ENCODE measurements at places on chromosomes 13 and 19. TPM values are rescaled to one million over a fixed set of nuclear protein-coding genes. Genes with fewer than 3 reads are reported as not detected.
A peak's percentile ranks its signal among the peaks of the same experiment; 100 is the strongest.

The PABPC3 gene
- 0.22 TPM for total RNA-seq

The ZNF414 gene
- total RNA-seq: 29.6 TPM

The SHC2 gene
- total RNA-seq: 24.4 TPM

The PSG6 gene
- total RNA-seq: not detected

The ATF5 gene
- 36.4 TPM for total RNA-seq

The GZMM gene
- 2.8 TPM for total RNA-seq

The ZNF296 gene
- 2.1 TPM for total RNA-seq

The PRSS57 gene
- total RNA-seq: not detected

The LILRA1 gene
- total RNA-seq: 2.2 TPM

- DNase-seq: peak; percentile 33
Observed at GRCh38 chr13:43057653-43058317, 34.4 kb downstream of the DNAJC15 start.

- DNase-seq: no peak
Observed at GRCh38 chr19:38145623-38146022, 78.4 kb downstream of the DPF1 start.

GRCh38 chr13:43046259-43046658 lies 22.9 kb downstream of the DNAJC15 start:
- DNase-seq: no peak

- DNase-seq: peak; percentile 90
Observed at GRCh38 chr19:18292810-18293641, 11.6 kb upstream of the JUND start.

GRCh38 chr13:35906636-35907035 lies 224.5 kb downstream of the DCLK1 start:
- DNase-seq: no peak

GRCh38 chr13:95411428-95412040 lies 110.3 kb upstream of the ABCC4 start:
- no peak for DNase-seq

DNA sequence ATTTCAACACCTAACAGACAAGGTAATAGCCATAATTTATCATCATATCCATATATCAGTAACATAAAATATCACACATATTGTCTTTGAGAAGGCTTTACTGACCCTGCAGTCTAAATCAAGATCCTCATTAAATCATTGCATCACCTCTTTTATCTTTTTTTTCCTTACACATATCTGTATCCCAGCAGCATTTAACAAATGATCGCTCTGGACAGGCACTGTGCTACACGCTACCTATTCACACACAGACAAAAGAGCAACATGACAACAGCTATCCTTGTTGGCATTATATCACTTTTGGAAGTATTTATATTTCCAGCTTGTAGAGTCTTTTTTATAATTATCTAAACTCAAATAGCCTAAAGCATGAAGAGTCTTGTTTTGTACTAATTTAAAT lies 73.3 kb upstream of the NBEA start:
- DNase-seq: no peak

GRCh38 chr13:77056382-77056781 lies 29.4 kb upstream of the FBXL3 start:
- no peak for DNase-seq

DNA sequence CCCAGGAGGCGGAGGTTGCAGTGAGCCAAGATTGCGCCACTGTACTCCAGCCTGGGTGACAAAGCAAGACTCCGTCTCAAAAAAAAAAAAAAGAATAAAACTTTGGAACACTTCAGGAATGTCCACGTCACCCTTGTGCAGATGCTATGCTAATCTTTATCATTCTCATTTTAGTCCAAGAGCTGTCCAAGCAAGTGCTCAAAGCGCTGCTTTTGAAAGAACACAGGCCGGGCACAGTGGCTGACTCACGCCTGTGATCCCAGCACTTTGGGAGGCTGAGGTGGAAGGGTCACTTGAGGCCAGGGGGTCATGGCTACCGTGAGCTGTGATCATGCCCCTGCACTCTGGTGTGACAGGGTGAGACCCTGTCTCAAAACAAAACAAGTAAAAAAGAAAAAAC lies 11.1 kb upstream of the UQCR11 start:
- no peak for DNase-seq

GRCh38 chr19:47020992-47021496 lies 1.4 kb downstream of the NPAS1 start:
- no peak for DNase-seq

DNA sequence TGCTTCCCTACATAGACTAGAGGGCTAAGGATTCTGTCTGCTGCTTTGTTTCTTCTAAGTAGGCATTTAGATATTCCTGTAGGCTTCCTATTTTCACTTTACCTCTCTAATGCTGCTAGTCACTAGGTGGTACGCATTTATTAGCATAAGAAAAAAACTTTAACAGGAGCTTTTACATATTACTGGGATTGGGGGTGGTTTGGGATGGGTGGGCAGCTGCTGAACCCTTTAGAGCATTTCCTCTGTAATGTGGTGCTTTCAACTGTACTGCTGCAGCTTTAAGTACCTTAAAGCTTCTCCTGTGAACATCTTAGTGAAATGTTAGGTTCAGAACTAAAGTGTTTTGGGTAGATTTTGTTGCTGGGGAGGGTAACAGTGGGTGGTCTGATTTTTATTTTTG lies 92.6 kb downstream of the ZNF486 start:
- no peak for DNase-seq

DNA sequence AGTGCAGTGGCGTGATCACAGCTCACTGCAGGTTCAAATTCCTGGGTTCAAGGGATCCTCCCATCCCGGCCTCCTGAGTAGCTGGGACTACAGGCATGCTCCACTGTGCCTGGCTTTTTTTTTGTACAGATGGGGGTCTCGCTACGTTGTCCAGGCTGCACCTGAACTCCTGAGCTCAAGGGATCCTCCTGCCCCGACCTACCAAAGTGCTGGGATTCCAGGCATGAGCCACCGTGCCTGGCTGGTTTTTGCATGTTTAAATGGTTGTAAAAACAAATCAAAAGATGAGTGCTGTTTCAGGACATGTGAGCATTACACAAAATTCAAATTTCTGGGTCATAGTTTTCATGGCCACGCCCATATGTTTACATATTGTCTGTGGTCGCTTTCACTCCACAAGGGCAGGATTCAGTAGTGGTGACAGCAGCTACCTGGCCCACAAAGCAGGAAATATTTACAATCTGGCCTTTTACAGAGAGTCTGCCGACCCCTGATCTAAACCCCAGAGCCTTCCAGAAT lies 5.3 kb downstream of the MATK start:
- DNase-seq: no peak

- no peak for DNase-seq
Observed at GRCh38 chr13:113369881-113370280, 6.0 kb upstream of the GRTP1 start.
